ENCODE measurements at places on chromosomes 12 and 14. TPM values are rescaled to one million over a fixed set of nuclear protein-coding genes. Genes with fewer than 3 reads are reported as not detected.

DNA sequence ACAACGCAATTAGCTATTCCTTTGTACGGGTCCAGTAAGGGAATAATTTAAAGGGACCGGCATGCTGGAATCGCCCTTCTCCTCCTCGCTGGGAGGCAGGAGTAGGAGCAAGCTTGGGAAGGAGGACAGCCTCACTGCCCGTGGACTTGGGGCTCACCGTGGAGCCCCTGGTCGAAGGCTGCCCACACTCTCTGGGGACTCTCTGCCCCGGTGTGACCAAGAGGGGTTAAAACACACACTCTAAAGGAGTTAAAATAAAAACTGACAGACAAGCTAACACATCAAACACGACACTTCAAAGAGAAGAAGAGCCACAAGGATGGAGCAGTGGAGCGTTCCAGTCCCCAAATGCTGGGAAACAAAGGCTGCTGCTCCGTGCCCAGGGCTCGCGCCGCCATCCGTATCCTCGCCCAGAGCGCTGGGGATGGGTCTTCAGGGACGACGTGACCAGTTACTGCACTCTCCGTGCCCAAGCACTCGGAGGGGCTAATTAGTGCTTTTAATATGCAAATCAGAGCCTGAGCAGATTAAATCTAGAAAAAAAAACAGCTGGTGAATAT lies 123.3 kb downstream of the PAPOLA start:
- DNase-seq: no peak

Gene PTGER2
- 0.57 TPM for total RNA-seq

Gene ARHGAP9
- total RNA-seq: 0.84 TPM

DNA sequence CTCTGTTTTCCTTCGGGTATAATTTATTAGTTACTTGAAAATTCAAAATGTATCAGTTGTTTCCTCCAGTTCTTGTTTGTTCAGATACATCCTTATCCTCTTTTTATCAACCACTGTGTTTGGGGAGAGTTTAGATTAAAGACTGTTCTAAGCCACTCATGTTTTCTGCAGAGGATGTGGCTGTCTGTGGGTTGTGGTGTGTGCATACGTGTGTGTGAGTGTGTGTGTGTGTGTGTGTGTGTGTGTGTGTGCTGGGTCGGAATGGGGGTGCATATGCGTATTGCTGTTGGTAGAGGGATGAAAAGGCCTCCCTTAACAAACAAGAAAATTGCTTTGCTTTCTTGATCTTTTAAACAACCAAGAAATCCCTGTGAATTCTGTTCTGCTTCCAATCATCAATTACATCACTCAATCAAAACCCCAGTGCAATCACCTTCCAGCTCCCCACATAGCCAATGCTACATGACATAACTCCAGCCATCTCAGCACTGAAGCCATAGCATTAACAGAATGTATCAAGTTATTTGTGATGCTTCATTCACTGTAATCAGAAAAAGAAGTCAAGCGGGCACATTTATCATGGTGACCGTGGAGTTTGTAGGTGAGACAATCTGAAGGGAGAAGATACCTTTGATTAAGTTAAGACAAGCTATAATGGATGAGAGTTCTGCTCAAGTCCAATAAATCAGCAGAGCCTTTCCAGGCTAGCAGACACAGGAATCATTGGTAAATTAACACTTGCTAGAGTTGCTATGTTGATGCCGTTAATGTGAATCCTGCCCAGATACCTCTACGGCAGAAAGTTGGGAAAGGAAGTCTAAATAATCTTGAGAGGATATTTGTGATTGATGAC lies 131.9 kb downstream of the RMST start:
- DNase-seq: no peak

- DNase-seq: no peak
Measured at GRCh38 chr12:127311720-127312364, 955.1 kb upstream of the TMEM132C start.

Measured in HCT116 (cell line).